Stimulated activated CD8-positive, alpha-beta memory T cell treated with anti-CD3 and anti-CD28 coated beads, Interleukin-4, amount 100 ng/mL, for 1 hour (primary cell): ENCODE measurements at places on chromosomes 2 and 18.

GRCh38 chr2:37892436-37893114 is 32.5 kb upstream of the RMDN2 start:
- no peak for DNase-seq

DNA sequence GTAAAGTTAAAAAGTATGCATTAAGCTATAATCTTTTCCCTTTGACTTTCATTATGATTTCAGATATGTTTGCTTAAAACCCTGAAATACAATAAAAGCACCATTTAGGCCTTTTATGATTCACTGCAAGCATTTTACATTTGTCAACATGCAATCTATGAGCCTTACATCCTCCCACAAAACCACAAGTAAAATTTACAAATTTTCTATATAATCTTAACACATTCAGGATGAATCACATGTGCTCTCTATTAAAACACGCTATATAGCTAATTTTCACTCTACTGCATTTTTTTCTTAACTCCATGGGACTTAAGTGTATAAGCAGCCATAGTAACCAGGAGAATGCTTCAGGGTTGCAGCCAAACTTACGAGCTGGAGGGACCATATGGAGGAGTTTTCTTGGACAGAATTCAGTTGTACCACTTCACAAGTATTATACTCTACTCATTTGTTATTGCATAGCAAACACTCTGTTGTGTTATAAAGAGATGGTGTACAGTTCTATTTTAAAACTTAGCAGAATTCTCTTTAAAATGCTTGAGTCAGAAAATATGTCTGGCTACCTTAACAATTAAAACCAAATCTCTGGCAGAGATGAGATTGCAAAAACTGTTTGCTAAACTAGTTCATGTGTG is 293.2 kb downstream of the ALK start:
- no peak for DNase-seq

GRCh38 chr18:6633310-6633709 is 96.2 kb upstream of the ARHGAP28 start:
- no peak for DNase-seq

GRCh38 chr2:191270306-191271161 is 25.3 kb downstream of the MYO1B start:
- no peak for DNase-seq

DNA sequence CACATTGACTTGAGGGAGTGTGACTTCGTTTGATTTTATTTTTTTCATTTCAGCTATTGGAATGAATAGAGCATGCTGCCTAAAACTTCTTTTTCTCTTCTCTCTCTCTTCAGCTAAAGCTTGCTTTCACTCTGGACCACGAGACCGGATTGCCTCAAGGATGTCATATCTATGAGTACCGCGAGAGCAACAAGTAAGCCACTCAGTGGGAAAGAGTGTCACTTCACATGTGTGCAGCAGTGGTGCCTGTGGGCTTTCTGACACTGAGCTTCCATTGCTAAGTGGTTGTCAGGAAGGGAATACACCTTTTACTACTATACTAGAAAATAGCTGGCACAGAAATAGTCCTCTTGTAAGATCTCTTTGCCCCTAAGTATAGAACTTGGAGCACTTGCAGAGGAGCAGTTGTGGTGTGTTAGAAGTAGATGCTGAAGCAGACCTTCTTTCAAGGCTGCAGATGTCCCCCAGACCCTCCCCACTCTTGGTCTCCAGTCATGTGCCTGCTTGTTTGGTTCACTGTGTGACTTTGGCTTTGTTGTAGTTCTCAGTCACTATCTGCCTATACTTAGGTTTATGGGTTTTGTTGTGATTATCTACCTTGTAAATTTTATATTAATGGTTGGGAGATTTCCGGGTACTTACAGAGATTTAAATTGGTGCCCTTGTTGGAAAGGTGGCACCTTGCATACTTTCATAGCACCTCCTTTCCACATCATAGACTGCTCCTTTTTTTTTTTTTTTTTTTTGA is 78.5 kb upstream of the ALPP start:
- no peak for DNase-seq

GRCh38 chr18:76959605-76960004 is 137.2 kb downstream of the ZNF236 start:
- no peak for DNase-seq

- DNase-seq: no peak
Measured at GRCh38 chr2:226552571-226553285, 246.9 kb downstream of the IRS1 start.
